ENCODE measurements at places on chromosomes 11 and 22.

DNA sequence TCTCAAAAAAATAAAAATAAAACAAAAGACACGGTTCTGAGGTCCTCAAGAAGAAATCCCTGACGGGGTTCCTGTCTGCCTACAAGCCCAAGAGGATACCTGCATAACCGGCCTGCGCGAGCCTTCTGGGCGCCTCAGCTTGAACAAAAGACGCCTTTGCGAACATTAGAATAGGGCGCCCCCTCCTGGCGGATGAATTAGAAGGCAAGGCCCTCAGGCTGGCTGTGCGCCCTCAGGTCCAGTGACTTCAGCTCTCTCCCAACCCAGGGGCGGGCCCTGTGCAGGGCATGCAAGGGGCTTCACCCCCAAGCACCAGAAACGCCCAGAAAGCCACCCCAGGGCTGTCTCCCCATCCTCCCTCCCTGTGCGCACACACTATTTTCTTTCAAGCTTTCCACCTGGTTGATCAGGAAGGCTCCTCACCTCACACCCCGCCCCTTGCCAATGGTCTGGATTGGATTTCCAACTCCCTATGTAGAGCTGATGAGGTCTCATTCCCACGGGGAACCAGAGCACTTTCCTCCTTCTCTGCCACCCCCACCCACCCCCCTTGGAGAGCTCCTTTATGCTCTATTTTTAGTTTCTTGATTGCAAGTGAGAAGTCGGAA lies 273.3 kb downstream of the BUD13 start:
- DNase-seq = no peak

GRCh38 chr11:108524422-108524821 lies 26.2 kb upstream of the POGLUT3 start:
- no peak for DNase-seq

- no peak for DNase-seq
Measured at GRCh38 chr11:78194490-78194889, 5.8 kb downstream of the USP35 start.

DNA sequence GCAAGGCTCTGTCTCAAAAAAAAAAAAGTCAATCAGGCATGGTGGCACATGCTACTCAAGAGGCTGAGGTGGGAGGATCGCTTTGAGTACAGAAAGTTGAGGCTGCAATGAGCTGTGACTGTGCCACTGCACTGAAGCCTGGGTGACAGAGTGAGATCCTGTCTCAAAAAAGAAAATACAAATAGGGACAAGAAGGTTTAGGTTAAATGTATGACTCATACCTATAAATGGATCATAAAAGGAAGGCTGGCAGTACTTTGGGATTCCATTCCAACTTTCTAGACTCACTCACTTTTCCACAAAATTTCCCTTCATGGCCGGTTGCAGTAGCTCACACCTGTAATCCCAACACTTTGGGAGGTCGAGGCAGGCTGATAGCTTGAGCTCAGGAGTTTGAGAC lies 25.6 kb upstream of the OSBP start:
- no peak for DNase-seq

GRCh38 chr11:106473089-106473722 lies 395.7 kb downstream of the AASDHPPT start:
- DNase-seq = no peak

DNA sequence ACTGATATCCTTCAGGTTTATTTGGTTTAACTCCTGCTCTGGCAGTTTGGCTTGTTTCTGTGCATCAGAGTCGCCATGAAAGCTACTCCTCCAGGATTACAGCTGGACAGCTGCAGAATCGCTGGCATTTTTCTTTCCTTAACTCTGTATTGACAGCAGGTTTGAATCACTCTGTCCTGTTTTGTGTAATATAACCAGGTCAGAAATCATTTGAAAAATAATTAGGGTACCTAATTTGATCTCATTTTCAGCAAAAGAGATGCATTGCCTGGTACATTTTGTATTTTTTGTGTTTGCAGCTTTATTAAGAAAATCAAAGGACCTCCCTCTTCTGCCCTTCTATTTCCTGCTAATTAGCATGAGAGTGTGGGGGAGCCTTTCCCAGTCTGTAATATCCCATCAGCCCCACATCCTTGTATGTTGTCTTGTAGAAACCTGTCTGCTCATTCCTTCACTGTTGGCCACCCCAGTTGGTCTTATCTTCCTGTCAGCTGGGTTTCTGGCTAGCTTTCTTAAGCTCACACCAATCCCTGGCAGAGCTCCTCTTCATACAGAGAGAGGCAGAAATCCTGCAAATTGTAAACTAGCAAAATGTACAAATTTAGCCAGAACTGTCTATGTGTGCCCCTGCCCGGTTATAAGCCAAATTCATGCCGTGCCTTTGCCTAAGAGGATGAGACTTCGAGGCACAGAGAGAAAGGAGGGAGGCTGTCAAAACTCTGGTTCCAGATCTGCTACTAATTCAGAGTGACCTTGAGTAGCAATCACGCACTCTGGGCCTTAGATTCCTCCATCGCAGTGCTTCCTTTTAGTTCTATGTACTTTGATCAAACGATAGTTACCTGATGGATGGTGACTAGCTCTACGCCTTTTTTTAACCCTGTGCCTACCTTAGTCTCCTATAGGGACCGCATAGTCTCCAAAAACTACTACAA lies 200.6 kb downstream of the NAV2 start:
- peak; percentile 58 for DNase-seq

GRCh38 chr11:109426442-109427240 lies 4.7 kb downstream of the C11orf87 start:
- no peak for DNase-seq

GRCh38 chr22:48807155-48807554 lies 1020.5 kb downstream of the BRD1 start:
- DNase-seq = no peak

- DNase-seq = no peak
Measured at GRCh38 chr11:65488273-65489034, 10.4 kb upstream of the MALAT1 start.

DNA sequence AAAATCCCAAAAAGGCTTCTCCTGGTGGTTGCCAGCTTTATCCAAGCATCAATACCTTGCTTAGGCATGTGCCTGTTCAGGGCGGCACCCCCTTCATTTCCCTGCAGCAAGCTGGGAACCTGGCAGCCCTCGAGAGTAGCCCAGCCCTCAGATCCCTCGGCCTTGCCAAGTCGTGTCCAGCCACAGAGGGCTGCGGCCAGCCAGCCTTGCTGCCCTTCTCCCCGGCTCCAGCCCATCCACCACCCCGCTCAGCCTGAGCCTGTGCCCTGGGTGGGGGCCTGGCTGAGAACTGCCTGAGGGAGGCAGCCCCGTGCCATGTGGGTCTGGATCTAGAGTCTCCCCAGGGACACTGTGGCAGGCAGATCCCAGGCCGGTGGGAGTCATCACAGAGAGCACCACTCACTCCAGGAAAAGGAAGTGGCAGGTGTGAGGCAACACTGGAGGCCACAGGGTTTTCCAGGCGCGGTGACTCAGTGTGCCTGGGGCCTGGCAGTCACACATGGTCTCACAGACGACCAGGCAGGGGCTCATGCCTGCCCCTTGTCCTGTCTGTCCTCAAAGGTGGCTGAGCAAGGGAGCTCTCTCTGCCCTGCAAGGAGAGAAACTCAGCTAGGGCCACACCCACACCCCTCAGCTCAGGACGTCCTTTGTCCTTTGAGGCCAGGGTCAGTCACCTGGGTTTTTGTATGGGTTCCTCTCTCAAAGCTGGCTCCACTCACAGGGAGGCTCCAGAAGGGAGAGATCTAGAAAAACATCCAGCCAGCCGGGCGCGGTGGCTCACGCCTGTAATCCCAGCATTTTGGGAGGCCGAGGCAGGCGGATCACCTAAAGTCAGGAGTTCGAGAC lies 12.2 kb upstream of the CDC42BPG start:
- peak; percentile 68 for DNase-seq

DNA sequence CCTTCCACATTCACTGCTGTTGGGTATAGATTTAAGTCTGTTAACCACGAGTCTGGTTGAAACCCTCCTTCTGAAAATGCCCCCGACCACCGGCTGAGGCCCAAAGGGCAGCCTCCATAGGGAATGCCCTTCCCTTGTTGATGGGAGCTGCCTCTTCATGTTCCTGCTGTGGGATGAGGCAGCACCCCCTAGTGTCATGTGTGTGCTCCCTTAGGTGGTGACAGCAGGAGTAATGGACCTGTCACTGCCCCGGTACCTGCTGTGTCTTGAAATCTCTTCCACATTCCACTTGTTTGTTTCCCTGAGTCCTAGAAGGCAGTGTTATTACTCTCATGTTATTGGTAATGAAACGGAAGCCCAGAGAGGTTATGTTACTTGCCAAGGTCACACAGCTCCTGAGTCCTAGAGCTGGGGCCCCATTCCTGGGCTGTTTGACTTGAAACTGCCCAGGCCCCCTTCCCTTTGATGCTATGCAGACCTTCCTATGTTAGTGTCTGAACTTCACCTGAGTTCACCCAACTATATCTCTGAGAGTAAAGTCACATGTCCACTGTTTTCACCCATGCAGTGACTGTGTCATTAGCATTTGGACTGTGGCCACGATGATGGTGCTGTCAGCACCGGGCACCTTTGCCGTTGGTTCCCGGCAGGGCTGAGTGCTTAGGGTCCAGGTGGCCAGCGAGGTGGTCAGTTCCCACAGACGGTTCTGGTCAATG lies 234.3 kb downstream of the TBC1D22A start:
- DNase-seq = no peak

DNA sequence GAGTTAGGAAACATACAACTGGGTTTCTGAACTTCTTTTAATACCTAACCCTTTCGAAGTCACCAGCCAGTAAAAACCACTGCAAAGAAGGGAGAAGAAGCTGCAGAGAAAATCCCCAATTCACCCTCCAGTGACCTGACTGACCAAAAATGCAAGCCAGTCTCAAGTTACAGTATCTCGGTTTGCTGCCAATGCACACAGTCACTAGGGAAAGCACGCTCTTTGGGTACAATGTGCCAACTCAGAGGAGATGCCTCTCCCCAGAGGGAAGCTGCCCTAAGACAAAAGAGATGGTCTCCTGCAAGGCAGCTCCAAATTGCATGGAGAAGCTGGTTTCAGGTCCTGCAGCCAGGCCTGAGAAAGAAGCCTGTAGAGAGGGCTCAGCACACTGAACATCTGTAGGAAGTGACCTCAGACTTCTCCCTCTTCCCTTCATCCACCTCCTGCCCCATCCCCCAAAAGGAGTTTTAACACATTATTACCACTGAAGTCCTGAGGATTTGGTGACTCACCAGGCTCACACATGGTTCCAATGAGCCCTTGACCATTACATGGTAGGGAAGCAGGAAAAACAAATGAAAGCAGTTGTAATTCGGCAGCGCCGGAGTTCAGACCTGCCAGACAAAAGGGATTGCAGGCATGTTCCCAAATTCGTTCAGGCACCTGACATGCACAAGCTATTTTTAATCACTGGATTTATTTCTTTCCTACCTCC lies 90.1 kb downstream of the ETS1 start:
- DNase-seq = no peak

GRCh38 chr22:40400159-40400558 lies 29.8 kb downstream of the SGSM3 start:
- DNase-seq = no peak

GRCh38 chr11:1823376-1824220 lies 11.2 kb upstream of the SYT8 start:
- no peak for DNase-seq

GRCh38 chr11:65393513-65394079 lies 7.2 kb downstream of the FRMD8 start:
- DNase-seq = no peak

GRCh38 chr22:22691716-22692701 lies 47.6 kb downstream of the GGTLC2 start:
- DNase-seq = no peak

Data from cerebellar nuclear complex (tissue), 1 donor.